Suprapubic skin (tissue), 4 donors: ENCODE measurements at places on chromosomes 2 and 18.

DNA sequence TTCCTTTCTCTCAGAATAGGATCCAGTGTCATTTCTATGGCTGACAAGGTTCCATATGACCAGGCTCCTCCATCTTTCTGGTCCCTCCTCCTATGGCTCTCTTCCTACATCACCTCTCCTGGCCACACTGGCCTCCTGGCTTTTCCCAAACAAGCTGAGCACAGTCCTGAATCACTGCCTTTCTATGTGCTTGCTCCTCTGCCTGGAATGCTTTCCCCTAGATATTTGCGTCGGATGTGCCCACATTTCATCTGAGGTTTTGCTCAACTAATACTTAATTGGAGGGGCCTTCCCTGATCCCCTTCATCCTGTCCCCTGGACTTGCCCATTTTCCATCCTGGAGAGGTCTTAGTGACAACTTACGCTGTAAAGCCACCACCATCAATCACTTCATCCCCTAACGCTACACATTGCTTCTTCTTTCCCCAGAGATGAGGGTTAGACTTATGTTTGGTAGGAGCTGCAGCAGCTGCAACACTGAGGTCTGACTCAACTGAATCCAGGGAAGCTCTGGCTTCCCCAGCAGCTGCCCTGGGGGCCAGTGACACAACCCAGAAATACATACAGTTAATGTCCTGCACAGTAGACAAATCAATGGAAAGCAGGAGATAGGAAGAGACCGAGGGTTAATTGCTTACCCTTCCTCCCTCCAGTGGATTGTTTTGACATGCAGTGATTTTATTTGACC lies 42.9 kb downstream of the QPCT start:
- no peak for DNase-seq

- no peak for DNase-seq
Observed at GRCh38 chr2:24080701-24081100, 3.9 kb downstream of the TP53I3 start.

DNA sequence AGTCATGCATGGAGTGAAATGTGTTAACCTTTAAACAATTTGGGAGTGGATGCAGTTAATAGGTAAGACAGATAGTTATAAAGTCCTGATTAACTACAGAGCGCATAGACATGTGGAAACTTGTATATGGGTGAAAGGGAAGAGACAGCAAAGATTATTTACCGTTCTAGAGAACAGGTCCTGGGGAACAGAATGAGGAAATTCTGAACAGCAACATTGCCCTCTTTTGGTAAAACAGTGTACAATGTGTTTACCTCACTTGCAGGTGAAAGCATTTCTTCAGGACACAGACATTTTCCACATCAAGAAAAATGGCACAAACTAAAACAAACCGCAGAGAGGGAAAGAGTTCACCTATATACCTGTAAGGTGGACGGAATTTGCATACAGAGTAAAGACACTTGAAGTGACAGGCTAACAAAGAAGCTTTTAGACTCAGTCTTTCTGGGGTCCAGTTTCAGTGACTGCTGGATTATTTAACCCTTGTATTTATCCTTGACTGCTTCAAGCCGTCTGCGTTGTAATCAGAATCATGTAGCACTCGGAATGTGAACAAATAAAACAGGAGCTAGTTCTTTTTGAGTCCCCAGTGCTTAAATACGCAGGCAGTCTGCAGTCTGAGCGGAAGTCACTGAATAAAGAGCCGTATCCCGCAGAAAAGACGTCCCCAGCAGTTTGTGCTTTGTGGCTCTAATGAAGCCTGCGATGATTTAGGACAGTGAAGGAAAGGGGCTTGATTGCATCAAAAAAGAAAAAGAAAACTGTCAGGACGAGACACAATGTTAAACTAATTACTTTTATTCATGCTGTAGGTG lies 364.8 kb upstream of the GALNT5 start:
- no peak for DNase-seq

- DNase-seq = peak; percentile 81
Observed at GRCh38 chr18:3449512-3450011, 410 bp upstream of the TGIF1 start.
